SK-N-SH (cell line): ENCODE measurements at places on chromosomes 11 and 22. TPM values are rescaled to one million over a fixed set of nuclear protein-coding genes. Genes with fewer than 3 reads are reported as not detected.

Gene EIF3D
- polyA plus RNA-seq: 423 and 498 TPM in 2 replicates

Gene KCNK7
- polyA plus RNA-seq: 0.34 and 0.58 TPM in 2 replicates

Gene IL18BP
- polyA plus RNA-seq: 5.0 and 6.8 TPM in 2 replicates

DNA sequence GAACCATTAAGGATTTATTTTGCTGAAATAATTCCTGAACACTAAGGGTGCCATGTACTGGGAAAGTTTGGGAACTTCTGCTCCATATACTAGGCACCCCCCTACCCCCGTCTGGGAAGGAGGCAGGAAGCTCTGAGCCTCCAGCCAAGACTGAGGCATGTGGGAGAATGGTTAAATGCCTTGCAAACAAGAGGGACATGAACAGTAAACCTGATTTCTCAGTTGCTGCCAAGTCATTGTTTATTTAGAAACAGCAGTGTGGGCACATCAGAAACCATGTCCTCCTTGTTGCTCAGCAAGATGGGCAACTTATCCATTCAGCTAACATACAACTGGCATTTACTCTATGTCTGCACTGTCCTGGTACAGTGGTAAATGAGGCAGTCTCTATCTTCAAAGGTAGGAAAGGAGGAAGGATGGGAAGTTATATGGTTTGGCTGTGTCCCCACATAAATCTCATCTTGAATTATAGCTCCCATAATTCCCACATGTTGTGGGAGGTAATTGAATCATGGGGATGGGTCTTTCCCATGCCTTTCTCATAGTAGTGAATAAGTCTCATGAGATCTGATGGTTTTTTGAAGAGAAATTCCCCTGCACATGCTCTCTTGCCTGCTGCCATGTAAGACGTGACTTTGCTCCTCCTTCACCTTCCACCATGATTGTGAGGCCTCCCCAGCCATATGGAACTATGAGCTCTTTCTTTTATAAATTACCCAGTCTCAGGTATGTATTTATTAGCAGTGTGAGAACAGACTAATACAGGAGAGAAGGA, 459.1 kb downstream of the MIAT start:
- DNase-seq: no peak
- no peak overlapping the region for H3K4me3 ChIP-seq
- H3K27me3 ChIP-seq: no peaks in the 10 kb centered on the region

GRCh38 chr11:130414107-130415080, 14.0 kb downstream of the ADAMTS8 start:
- H3K4me1 ChIP-seq: no peaks in the 10 kb centered on the region
- no peaks in the 10 kb centered on the region for H3K36me3 ChIP-seq
- DNase-seq: no peak
- H3K27ac ChIP-seq: no peak overlapping the region
- H3K27me3 ChIP-seq: no peaks in the 10 kb centered on the region

GRCh38 chr11:2378527-2379210, 1.6 kb downstream of the CD81 start:
- DNase-seq: peak; percentile 83
- peak overlapping the region; percentile 74 for H3K27ac ChIP-seq
- H3K27me3 ChIP-seq: no peaks in the 10 kb centered on the region
- H3K36me3 ChIP-seq: no peaks in the 10 kb centered on the region
- peaks cover 18% of the 10 kb centered on the region; the same call in 1 of the 2 replicates for H3K4me1 ChIP-seq
- peak overlapping the region; percentile 80 for H3K4me3 ChIP-seq

- H3K4me3 ChIP-seq: no peak overlapping the region
- no peak for DNase-seq
- H3K36me3 ChIP-seq: no peaks in the 10 kb centered on the region
- H3K27me3 ChIP-seq: no peaks in the 10 kb centered on the region
- no peak overlapping the region for H3K27ac ChIP-seq
Observed at GRCh38 chr11:15793043-15793996, 563.0 kb downstream of the SOX6 start.

GRCh38 chr11:33699515-33700062, 1.0 kb downstream of the C11orf91 start:
- H3K27me3 ChIP-seq: no peaks in the 10 kb centered on the region
- H3K27ac ChIP-seq: no peak overlapping the region
- peaks cover 23% of the 10 kb centered on the region; the same call in 1 of the 2 replicates for H3K4me1 ChIP-seq
- H3K4me3 ChIP-seq: no peak overlapping the region
- no peak for DNase-seq
- H3K36me3 ChIP-seq: peaks cover 2% of the 10 kb centered on the region

GRCh38 chr22:49838771-49839717, 11.4 kb upstream of the BRD1 start:
- H3K4me1 ChIP-seq: no peaks in the 10 kb centered on the region
- H3K4me3 ChIP-seq: no peak overlapping the region
- no peak for DNase-seq
- H3K36me3 ChIP-seq: no peaks in the 10 kb centered on the region

GRCh38 chr22:45204819-45205218, 35.9 kb downstream of the KIAA0930 start:
- no peak for DNase-seq
- H3K27me3 ChIP-seq: no peaks in the 10 kb centered on the region
- H3K27ac ChIP-seq: no peak overlapping the region
- H3K4me3 ChIP-seq: no peak overlapping the region

DNA sequence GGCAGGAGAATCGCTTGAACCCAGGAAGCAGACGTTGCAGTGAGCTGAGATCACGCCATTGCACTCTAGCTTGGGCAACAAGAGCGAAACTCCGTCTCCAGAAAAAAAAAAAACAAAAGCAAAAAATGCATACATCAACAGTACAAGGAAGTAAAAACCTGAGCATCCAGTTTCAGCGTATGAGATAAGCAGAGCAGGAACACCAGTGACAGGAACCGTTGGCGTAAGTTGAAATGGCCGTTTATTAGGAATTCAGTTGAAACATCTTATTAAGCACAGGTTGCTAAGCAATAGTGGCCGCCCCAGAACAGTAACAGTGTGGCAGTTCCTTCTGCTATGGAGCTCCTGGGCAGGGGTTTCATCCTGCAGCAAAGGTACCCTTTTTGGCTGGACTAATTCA, 4.0 kb upstream of the L3MBTL2 start:
- H3K27me3 ChIP-seq: no peaks in the 10 kb centered on the region
- no peak overlapping the region for H3K4me3 ChIP-seq
- peaks cover 5% of the 10 kb centered on the region; the same call in 1 of the 2 replicates for H3K4me1 ChIP-seq
- no peaks in the 10 kb centered on the region for H3K36me3 ChIP-seq
